ENCODE measurements at places on chromosomes 2 and 18. TPM values are rescaled to one million over a fixed set of nuclear protein-coding genes. Genes with fewer than 3 reads are reported as not detected.

Gene CREG2
- not detected for total RNA-seq

Gene FAM110C
- 0.43 TPM for total RNA-seq

DNA sequence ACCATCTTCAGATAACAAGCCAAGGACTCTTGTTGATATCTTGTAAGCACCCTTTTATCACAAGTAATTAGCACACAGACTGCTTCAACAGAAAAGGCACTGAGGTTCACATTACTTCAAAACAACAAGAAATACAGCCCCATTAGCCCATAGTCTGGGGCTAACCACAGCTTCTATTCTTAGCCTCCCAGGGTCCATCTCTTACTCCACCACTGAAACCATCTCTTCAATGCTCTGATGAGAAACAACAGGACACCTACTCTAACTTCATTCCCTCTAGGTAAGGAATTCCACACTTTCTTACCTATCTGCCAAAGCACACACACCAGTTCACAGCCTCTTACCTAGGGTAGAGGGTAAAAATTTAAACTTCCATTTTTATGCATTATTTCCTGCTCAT, 26.4 kb upstream of the CYTIP start:
- H3K27me3 ChIP-seq = no peaks in the 10 kb centered on the region
- DNase-seq = no peak
- H3K27ac ChIP-seq = no peak overlapping the region
- H3K36me3 ChIP-seq = no peaks in the 10 kb centered on the region
- H3K4me3 ChIP-seq = no peak overlapping the region
- H3K4me1 ChIP-seq = no peaks in the 10 kb centered on the region

DNA sequence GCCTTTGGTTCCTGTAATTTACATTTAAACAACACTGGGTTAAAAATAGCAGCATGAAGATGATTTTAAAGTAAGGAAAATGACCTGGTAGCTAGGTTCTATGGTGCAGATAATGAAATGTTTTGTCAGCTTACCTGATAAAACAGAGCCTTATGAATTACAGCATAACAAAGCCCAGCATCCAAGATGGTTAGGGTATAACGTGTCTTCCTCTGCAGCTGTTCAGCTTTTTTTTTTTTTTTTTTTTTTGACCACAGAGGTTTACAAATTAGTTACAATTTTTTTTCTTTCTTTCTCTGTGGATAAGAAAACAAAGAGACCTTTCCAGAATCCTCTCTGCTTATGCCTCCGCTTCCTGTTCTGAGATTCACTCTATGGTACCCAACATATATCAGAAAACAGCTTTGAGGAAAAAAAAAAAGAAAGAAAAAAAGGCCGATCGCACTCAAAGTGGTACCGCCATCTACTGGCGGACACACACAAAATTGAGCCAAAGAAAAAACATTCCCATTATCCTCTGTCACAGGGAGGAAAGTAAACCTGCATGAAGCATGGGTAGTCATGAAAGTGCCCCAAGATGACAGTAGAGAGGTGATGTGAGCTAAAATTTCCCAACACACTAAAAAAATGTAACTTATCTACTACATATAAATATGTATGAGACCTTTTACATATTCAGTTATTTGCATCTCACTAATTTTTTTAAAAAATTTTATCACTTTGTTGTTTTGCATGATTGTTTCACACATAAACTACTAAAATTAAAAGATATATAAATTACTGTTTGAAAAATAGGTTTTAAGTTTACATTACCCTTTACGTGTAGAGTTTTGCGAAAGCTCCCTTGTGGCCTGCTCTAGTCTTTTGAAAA, at the start of gene SCN3A:
Gene SCN3A, minus strand, starts transcription at position 362 of the 871 bp plus-strand sequence. CDS start 27,656 bp downstream, outside the sequence.
- no peak for DNase-seq
- no peaks in the 10 kb centered on the region for H3K36me3 ChIP-seq
- H3K27ac ChIP-seq = no peak within 1 kb of the TSS
- no peaks in the 10 kb centered on the region for H3K27me3 ChIP-seq

- no peak overlapping the region for H3K27ac ChIP-seq
- H3K27me3 ChIP-seq = no peaks in the 10 kb centered on the region
- H3K4me1 ChIP-seq = no peaks in the 10 kb centered on the region
- no peak overlapping the region for H3K4me3 ChIP-seq
- H3K36me3 ChIP-seq = no peaks in the 10 kb centered on the region
- no peak for DNase-seq
Observed at GRCh38 chr2:10706033-10706432, 15.4 kb upstream of the ATP6V1C2 start.

DNA sequence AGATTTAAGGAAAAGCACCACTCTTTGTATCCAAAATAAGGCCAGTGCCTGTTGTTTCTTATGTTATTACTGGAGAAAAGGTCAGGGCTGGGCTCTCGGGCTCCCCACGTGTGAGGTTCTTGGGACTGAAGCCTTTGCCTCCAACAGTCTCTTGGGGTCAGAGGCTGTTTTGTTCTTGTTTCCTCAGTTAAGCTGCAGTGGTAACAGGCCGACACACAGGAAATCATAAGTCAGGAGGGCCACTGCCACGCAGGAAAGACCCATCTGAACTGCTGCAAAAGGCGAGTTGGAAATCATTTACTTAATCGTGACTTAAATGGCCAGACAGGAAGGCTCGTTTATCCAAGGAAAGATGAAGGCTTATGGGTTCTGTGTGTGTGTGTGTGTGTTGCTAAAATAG, 30.3 kb upstream of the IL37 start:
- H3K36me3 ChIP-seq = no peaks in the 10 kb centered on the region
- H3K27ac ChIP-seq = no peak overlapping the region
- DNase-seq = no peak
- H3K4me1 ChIP-seq = no peaks in the 10 kb centered on the region

Data from ascending aorta (tissue), 2 donors.